ENCODE measurements at places on chromosomes 3 and 15.

- DNase-seq = no peak
Observed at GRCh38 chr3:184160456-184160855, 5.3 kb downstream of the DVL3 start.

DNA sequence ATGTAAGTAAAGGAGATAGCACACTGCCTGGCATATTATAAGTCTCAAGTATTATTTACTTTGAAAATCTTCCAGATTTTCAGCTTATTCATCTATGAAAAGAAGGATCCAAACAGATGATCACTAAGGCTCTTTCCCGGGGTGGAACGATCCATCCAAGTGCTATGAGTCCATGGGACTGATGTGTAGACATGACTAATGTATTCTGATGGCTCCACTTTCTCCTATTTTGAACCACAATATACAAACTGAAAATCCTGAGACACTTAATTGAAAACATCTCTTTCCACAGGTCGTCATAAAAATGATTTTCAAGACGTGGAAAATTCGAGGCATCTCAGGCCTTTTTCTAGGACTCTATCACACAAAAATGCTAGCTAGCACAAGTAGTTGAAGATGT is 33.4 kb upstream of the CHRM5 start:
- no peak for DNase-seq

GRCh38 chr3:141979050-141979671 is 102.7 kb downstream of the ATP1B3 start:
- no peak for DNase-seq

DNA sequence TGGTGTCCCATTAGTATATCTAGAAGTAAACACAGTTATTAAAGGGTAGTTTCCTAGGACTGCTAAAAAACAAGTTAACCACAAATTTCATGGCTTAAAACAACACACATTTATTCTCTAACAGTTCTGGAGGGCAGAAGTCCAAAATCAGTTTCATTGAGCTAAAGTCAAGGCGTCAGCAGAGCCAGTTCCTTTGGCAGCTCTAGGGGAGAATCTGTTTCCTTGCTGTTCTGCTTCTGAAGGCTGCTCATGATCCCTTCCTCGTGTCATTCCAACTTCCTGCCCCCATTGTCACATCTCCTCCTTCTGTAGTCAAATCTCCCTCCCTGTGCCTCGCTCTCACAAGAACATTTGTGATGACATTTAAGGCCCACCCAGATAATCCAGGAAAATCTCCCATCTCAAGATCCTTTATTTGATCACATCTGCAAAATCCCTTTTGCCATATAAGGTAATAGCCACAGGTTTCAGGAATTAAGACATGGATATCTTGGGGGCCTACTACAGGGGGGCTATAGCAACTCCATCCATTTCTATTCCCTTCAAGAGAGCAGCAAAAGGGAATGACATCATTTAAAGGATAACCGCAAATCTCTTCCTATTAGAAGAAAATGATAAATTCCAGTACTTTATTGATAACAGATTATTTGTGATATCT is 50.1 kb downstream of the GPR176 start:
- DNase-seq = no peak

DNA sequence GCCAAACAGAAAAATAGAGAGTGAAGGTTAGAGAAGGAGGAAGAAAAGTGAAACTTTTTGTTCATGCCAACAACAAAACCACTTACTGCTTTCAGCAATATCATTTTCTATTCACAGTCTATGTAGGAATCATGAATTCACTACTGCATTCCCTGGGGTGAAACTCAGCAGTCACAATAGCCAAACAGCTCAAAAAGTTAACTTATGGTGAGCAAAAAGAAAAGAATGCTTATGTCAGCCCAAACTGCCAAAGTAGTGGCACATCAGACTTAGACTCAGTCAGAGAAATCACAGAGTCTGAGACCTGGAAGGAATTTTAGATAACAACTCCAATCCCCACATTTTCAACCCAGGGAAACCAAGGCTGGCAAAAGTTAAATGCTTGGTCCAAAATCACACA is 238.7 kb upstream of the TMCO5A start:
- no peak for DNase-seq

GRCh38 chr3:33544126-33544525 is 103.9 kb upstream of the UBP1 start:
- no peak for DNase-seq

DNA sequence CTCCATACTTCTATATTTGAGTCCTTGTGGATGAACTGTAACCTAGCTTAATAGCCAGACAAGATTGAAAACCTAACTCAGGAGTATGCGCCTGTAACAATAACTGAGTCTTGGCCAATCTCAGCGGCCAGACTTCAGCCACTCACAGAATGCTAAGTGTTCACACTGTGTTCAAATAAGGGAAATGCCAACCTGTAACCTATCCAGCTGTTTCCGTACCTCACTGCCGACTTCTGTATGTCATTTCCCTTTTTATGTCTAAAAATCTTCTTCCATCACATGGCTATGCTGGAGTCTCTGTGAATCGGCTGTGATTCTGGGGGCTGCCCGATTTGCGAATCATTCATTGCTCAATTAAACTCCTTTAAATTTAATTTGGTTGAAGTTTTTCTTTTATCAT is 169.2 kb downstream of the NFKBIZ start:
- no peak for DNase-seq

GRCh38 chr3:98500019-98500418 is 2.5 kb downstream of the OR5K2 start:
- DNase-seq = no peak

- DNase-seq = no peak
Observed at GRCh38 chr3:194556086-194557056, 69.6 kb upstream of the ATP13A3 start.

DNA sequence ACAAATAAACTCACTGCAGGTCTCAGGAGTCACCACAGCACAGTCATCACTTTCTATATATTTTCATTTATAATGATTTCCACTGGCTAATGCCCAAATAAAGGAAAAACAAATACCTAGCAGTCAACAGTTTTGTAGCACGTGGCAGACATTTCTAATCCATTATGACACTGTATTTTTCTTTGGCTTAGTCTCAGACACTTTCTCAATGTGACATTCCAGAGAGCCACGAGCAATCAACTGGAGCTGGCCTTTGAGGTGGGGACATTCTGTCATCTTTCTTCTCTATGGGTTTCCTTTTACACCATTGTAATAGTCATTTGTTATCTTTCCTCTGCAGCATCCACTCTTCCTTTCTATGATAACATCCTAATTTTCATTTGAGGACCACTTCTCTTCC is 119.7 kb downstream of the WNT5A start:
- no peak for DNase-seq

GRCh38 chr3:141385406-141386125 is 17.3 kb downstream of the ZBTB38 start:
- no peak for DNase-seq

Data from occipital lobe (tissue), 3 donors.